ACHN (cell line): ENCODE measurements at places on chromosomes 7 and 10.

DNA sequence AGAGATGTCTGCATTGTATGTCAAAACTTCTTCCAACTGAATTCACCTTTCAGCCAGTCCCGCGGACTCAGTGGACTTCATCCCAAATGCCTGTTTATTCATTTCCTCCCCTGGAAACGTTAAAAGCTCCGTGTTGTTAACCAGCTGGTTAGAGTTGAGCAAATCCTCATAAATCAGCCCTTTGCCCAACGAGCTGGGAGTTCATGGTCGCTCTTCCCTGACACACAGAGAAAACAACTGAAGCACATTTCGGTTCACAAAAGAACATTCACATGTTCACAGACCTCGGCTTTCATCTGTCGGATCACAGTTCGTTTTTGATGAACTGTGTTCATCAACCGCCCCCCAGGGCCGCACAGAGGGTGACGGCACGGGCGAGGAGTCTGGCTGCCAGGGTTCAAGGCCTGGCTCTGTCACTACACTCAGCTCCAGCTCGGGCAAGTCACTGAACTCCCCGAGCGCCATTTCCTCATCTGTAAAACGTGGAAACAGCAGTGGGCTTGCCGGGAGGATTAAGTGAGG lies 62.6 kb downstream of the GLI3 start:
- DNase-seq, result no peak

- no peak for DNase-seq
Measured at GRCh38 chr7:16419126-16419525, 2.2 kb downstream of the CRPPA start.

DNA sequence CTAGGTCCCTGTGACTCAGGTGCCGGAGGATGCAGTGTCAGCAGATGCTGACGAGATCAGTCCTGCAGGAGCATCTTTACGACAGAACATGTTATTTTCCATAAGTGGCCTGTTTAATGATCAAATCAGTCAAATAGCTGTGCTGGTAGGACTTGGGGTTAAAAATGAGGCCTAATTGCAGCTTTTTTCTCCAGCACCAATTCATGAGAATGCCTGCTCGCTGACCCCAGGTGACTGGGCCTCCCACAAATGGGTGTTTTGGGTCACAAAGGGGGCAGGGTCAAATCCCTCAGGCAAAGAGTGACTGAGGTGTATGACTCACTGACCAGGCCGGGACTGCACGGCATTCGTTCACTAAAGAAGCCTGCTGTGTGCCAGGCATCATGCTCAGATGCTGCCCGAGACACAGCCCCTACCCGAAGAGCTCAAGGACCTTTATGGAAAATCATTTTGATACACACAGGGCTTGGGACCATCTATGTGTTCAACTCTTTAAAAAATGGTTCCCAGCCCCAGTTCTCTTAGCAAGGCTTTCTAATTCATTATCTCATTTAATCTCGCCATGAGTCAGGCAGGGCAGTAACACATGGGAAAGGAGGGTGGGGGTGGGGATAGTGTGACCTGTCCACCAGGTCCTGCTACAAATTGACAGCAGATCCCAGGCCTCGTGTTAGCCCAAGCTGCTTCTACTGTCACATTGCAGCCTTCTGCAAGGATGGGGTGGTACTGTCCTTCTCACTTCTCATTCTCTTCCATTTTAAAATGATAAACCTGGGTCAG lies 21.1 kb downstream of the ZNF775 start:
- DNase-seq, result peak; percentile 86

DNA sequence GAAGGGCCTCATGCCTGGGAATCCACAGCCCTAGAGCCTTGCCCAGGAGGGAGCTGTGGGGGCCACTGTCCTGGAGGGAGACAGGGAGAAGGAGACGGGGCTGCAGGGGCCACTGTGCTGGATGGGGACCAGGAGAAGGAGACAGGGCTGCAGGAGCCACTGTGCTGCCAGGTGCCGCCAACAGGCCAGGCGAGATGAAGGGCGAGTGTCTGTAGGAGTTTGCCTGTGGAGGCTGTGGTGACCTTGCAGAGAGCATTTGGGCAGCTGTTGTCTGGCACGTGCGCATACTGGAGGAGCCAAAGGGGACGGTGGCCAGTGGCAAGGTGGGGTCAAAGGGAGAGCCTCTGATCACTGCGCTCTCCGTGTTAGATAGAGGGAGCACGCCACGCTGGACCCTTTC lies 79.2 kb downstream of the NKX6-2 start:
- no peak for DNase-seq

DNA sequence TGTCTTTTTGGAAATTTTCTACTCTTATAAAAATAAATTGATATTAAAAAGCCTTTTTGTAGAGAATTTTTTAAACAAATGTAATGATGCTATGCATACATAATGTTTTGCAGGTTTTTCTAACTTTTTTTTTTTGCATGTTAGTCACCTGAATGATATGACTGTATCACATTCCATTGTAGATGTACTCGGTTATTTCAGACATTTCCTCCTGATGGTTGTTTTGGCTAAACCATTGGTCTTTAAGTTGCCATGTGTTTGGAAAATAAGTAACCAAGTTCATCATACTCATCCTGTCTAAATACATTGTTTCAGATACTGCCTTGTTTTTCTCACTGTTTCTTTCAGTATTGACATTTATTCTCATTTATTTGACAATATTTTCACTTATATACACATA lies 25.8 kb downstream of the NHLRC2 start:
- DNase-seq, result peak; percentile 77

DNA sequence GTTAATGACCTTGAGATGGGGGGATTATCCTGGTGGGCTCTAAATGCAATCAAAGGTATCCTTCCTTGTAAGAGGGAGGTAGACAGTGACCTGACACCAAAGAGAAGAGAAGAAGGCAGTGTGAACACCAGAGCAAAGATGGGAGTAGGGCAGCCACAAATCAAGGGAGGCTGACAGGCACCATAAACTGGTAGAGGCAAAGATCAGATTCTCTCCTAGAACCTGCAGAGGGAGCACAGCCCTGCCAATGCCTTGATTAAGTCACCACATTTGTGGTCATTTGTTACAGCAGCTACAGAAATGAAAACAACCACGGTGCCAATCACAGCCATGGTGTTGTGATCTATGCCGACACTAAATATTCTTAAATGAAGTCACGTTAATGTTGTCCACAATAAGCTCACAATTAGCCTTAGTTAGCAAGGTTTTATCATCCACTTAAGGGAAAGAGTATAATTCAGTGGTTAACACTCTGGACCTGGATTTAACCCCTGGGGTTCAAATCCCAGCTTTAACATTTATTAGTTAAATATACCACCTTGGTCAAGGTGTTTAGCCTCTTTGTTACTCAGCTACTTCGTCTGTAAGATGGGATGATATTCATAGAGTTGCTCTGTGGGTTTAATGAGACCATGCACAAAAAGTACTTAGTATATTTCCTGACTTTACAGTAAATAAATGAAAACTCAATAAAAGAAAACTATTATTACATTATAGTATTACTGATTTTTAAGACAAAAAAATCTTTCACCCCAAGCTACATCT lies 70.8 kb downstream of the SGMS1 start:
- peak; percentile 35 for DNase-seq

GRCh38 chr7:7966141-7966734 lies 2.4 kb upstream of the GLCCI1 start:
- no peak for DNase-seq

- peak; percentile 14 for DNase-seq
Measured at GRCh38 chr10:112875476-112876267, 74.4 kb upstream of the TCF7L2 start.

DNA sequence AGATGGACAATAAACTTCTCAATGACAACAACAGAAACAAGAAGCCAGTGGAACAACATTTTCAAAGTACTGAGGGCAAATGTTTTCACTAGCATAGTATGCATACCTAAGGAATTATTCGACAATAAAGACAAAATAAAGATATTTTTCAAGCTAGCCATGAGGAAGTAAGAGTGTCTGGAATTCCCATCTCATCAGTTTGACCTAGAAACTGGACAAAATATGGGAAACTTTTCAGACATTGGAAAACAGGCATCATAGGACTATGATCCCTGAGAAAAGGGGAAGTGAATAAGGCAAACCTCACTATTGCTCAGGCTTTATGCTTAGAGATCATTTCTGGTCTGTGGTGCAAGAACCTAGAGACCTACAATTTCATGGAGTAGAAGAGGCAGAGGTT lies 86.3 kb downstream of the OAT start:
- DNase-seq, result no peak

GRCh38 chr7:1043552-1044188 lies 676 bp upstream of the GPR146 start:
- peak; percentile 11 for DNase-seq

- no peak for DNase-seq
Measured at GRCh38 chr10:130339091-130339490, 202.9 kb downstream of the GLRX3 start.

DNA sequence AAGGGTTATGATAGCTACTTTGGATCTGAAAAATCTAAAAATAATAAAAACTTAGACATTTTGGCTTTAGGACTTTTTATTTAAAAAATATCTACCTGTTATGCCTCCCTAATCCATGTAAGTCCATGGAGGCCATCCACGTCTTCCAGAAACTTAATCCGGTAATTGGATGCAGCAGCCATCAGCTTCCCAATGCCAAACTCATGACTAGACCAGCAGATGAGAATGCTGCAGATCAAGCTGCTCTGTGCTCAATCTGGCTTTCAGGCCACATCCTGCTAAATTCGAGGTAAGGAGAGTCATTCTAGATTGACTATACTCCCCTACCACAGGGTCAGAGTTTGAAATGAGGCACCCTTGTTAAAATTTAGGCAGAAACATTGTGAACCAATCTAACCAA lies 168.5 kb upstream of the TCERG1L start:
- DNase-seq, result no peak

DNA sequence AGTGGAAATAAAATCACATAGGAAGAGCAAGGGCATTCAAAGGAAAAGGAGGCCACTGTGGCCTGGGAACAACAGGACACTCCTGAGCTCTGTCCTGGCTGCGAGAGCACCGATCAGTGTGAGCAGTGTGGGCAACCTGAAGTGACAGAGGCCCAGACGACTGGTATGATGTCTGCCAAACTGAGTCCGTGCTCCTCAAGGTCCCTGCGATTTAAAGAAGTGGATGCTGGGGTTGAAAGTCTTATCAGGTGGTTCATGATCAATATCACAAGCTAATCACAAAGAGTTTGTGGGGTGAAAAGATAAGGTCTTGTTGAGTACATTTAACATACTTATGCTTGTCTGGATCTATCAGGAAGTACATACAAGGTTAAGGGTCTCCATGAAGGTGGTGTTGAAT lies 176.5 kb downstream of the ZNF438 start:
- DNase-seq, result no peak

DNA sequence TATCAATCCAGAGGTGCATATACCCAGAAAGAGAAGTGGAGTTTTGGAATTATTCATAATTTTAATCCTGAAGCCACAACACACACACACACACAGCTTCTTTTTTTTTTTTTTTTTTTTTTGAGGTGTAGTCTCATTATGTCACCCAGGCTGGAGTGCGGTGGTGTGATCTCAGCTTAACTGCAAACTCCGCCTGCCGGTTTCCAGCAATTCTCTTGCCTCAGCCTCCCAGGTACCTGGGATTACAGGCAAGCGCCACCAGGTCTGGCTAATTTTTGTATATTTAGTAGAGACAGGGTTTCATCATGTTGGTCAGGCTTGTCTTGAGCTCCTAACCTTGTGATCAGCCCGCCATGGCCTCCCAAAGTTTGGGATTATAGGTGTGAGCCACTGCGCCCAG lies 35.4 kb downstream of the TET1 start:
- DNase-seq, result no peak

- DNase-seq, result no peak
Measured at GRCh38 chr7:37385787-37386186, 62.9 kb downstream of the ELMO1 start.

DNA sequence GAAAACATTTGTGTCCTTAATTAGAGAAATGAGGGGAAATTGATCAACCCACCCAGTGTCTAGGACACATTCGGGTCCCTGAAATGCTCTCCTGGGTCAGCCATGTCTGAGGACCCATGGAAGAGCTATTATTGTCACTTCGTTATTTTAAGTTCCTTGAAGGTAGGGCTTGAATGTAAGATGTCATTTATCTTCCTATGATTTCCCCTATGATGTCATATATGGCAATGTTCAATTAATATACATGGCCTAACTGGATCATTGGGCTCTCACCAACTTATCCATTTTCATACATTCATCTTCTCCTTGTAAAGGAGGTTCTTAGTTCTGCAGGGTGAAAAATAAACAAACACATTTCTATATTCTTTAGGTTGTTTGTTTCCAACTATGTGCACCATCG lies 113.0 kb upstream of the FAM171A1 start:
- DNase-seq, result no peak

DNA sequence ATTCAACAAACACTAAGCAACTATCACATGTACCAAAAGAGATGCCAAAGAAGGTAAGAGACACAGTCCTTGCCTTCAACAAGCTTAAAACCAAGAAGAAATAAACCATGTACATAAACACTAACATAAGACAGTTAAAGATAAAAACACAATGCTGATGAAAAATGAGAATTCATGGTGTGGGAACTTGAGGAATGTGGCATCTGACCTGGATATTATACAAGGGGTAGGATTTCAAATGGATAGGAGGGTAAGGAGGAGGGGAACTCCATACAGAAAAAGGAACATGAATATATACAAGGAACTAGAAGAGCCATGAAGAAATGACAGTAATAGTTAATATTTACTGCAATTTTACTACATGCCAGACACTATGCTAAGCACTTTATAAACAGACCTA lies 11.0 kb downstream of the HIBADH start:
- no peak for DNase-seq

DNA sequence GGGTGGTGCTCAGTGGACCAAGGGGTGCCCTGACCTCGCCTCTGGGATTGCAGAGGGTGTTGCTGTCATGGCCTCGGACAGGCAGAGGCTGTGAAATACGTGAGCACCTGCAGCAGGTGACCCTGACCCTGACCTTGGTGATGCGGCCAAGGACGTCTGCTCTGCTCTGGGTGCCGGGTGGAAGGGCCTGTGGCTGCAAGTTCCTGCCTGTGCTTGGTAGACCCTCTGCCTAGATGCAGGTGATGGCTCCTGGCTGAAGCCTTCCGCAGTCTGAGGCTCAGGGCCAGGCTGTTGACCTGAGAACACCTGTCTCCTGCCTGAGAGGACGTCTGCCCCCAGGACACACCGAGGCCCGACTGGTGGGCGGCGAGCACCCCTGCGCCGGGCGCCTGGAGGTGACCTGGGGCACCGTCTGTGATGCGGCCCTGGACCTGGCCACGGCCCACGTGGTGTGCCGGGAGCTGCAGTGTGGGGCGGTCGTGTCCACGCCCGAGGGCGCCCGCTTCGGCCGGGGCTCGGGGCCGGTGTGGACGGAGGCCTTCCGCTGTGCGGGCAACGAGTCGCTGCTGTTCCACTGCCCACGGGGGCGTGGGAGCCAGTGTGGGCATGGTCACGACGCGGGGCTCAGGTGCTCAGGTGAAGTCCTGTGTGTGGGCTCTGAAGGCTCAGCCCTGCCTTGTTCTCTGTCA lies 4.4 kb downstream of the SCART1 start:
- no peak for DNase-seq

- DNase-seq, result no peak
Measured at GRCh38 chr10:62082271-62082656, 180.8 kb downstream of the ARID5B start.
